ENCODE measurements at places on chromosomes 3 and 15.

DNA sequence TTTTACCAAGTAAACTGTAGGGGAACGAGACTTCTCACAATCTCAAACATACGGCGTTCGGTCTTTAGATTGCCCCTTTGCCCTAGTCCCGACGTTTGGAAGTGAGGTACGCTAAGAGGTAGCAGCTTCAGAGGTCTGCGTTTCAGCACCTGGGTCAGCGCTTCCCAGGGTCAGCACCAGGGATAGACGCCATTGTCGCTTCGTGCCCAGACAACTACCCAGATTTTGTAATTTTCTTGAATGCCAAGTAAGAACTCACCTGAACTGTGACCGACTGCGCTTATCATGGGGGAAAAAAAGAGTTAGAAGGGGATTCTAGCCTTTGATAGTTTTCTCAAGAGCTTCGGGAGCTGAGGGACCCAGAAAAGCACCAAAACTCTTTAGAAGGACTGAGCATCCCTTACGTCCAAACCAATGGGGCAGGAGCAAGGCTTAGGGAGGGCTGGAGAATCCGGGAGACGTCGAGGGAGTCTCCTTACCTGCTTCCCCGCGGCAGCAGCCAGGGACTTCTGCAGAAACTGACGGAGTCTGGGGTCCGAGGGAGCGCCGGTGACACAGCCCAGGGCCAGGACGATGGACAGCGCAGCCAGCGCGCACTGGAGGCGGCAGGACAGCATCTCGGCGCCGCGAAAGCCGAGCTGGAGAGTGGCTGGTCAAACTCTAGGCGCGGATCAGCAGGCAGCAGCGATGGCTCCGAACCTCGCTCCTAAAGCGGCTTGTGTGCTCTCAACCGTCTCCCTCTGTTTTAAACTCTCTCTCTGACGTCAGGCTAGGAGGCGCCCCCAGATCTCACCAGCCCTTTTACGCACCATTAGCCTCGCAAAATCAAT, at the start of gene SST:
SST (minus strand) TSS at position 720 of the 830 bp plus-strand sequence; CDS start at position 617, 103 bp downstream.
- DNase-seq: no peak

GRCh38 chr3:10387881-10388609, 67.1 kb upstream of the SEC13 start:
- no peak for DNase-seq

- no peak for DNase-seq
These were observed 82.0 kb downstream of the HHLA2 start for GRCh38 chr3:108378153-108378951.

DNA sequence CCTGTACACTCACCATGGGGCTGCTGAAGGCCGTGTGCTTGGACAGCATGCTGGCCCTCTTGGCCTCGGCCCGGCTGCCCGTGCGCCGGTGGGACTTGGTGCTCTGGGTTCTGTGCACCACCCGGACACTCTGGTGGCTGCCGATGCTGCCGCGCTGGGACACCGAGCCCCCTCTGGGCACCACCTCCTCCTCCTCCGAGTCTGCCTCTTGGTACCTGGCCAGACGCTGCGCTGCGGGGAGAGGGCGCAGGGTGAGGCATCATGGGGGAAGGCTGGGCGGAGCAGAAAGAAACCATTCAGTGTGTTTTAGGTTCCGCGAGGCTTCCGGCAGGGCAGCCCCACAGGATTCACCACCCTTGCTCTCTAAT, 145.0 kb downstream of the ATP10A start:
- DNase-seq: no peak

GRCh38 chr15:57589281-57589680, 2.4 kb upstream of the MYZAP start:
- DNase-seq: no peak

GRCh38 chr3:133797396-133798105, 8.1 kb upstream of the SRPRB start:
- no peak for DNase-seq

- no peak for DNase-seq
These were observed 55.3 kb downstream of the BBX start for GRCh38 chr3:107578091-107578490.

DNA sequence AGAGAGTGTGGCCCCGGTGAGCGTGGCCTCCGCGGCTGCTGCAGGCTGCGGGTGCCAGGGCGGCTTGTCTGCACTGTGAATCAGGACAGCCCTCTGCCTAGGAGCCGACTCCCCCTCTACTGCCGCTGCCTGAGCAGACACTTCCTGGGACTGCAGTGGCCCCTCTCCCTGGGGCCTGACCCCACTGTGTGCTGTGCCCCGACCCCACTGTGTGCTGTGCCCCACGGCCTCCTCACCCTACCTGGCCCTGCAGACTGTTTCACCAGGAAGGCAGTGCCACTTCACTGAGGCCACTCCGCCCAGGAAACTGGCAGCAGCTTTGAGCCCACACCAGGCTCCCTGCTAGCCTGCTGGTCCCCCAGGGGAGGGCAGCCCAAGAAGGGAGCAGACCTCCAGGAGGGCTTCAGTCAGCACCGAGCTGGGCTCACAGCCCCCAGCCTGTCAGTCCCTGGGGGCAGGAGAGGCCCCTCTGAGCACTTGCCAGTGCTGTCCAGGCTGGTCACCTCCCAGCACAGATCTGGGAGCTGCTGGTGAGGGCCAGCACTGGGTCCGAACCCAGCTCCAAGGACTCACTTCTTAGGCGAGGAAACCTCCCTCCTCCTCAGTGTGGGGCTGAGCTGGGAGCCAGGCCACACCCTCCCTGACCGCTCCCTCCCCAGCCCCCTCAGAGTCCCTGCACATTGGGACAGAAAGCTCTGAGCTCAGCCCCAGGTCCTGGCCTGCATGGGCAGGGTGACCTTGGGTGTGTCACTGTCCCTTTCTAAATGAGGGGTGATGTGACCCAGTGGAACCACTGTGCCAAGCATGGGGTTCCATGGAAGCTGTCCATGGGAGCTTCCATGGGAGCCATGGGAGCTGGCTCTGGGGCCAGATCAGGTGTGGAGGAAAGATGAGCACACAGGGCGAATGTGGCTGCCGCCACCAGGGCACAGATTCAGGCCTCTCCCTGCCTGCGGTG, 56.8 kb downstream of the DNAJB8 start:
- DNase-seq: no peak

DNA sequence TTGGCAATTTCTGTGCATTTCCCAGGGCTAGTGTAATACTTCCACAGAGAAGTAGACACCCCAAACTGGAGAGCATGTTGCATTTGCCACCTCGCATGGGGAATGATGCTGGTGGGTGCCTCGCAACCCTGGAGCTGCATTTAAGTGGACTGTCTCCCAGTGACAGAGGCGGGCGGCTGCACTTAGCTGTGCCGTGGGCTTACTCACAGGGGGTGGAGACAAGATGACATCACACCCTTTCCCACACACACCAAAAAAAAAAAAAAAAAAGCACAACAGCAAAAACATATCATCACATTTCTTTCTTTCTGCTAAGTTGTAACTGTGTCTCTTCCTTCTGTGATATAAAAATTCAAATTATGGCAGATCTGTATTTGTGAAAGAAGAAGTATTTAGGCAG, at the start of gene ABI3BP:
ABI3BP (minus strand) TSS at position 113 of the 400 bp plus-strand sequence; CDS start at position 76, 37 bp downstream.
- DNase-seq: peak; percentile 16

DNA sequence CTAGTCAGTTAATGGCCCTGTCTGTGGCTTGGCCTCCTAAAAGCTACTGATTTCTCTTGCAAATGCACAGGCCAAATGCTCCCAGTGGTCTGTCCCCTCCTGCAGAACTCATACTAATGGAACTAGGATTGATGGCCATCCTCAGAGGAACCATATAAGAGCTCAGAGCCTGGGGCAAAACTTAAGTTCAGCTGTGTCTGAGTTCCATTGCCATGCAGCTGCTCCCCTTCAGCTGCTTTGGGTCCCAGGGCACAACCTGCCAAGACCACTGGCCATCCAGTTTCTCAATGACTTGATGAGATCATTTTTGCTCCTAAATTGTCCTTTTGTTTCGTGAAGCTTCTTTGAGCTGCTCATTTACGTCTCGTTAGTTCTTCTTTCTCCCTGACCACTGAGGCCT, 529.5 kb upstream of the TBL1XR1 start:
- DNase-seq: no peak

DNA sequence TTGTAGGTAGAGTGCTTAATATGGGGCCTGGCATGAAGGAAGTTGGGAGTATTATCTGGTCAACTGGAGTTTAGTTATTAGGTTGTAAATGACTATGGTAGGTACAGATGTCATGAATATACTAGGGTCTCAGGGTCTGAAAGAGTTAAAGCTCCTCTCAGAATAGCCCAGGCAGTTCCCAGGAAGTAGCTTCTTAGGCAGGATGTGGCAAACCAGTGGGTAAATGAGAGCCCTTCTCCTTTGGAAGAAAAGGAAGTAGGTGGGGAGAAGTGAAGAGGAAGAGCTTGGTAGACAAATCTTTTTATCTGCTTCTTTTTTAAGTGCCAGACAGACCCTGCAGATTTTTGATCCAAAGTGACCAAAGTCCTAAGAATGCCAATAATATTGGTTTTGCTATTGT, 24.5 kb downstream of the MAP2K1 start:
- DNase-seq: no peak

Data from NCI-H774 (cell line).